ENCODE measurements at places on chromosomes 3 and 15.

GRCh38 chr3:31680072-31680870 is 147.5 kb downstream of the STT3B start:
- DNase-seq, result no peak

DNA sequence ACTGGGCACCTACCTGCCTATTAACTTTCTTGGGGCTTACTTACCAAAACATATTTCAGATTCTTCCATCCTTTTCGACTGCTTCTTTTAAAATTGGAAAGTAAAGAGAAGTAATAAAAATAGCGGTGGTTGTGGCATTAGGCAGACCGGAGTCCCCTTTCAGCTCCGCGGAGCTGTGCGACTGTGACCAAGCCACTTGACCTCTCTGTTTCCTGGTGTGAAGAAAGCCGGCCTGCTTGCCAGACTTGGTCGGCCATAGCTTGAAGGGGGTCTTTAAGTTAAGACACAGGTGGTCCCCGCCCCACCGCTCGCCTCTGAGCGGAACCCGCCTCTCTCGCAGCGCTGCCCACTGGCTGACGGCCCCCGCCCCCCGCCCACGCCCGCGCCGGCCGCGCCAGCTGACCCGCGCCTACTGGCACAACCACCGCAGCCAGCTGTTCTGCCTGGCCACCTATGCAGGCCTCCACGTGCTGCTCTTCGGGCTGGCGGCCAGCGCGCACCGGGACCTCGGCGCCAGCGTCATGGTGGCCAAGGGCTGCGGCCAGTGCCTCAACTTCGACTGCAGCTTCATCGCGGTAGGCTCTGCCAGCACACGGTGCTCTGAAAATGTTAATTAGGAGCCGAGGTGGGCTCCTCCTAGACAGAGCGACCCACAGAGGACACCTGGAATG is 18.3 kb downstream of the NOX5 start:
- DNase-seq, result no peak

GRCh38 chr3:74537164-74537563 is 77.3 kb downstream of the CNTN3 start:
- no peak for DNase-seq

DNA sequence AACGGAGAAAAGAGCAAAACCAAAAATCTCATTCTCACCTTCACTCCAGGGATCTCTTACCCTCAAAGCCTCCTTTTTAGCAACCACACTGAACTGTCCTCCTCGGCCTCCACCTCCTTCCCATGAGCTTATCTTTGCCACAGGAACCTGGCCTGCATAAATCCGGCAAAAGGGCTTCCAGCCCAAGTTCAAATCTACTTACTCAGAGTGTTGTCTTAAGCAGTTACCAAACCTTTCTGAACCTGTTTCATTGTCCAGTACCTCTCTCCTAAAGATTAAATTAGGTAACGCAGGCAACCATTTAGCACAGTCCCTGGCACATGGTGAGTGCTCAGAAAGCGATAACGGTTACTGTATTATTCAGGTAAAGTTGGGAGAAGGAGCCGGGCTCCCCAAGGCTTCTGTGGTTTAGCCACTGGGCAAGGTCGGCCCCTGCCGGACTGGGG is 777 bp downstream of the CIB1 start:
- DNase-seq, result no peak

DNA sequence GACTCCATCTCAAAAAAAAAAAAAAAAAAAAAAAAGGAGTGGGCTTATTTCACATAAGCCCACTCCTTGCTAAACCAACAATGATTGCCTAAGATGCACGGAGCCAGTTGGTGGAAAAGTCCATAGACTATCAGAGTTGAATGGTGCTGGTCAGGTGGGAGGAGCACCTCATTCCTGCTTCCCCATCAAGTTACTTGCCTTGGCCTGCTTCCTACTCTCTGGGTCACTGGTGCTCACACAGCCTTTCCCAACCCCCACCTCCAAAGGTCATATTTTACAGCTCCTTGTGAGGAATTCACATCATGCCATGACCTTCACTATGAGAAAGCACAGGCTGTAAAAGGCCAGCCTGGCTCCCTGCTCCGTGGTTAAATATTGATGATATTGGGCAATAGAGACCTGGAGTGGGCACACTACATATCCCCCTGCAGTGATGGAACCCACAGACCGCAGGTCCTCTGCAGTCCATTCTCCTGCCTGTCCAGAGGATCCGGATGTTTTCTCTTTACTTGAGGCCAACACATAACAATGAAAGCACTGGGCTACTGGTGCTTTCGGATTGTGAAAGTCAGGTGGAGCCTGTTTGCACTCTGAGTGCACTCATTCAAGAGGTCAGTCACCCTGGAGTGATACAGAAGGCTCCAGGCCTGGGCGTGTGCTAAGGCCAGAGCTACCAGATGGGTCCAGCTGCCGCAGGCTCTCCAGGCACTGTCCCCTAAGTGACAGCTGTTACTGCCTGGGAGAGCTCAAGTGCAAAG is at the start of gene SLC51B:
Gene SLC51B (plus strand): TSS at position 664 of the 758 bp plus-strand sequence. CDS start 4,618 bp downstream, outside the sequence.
- no peak for DNase-seq

DNA sequence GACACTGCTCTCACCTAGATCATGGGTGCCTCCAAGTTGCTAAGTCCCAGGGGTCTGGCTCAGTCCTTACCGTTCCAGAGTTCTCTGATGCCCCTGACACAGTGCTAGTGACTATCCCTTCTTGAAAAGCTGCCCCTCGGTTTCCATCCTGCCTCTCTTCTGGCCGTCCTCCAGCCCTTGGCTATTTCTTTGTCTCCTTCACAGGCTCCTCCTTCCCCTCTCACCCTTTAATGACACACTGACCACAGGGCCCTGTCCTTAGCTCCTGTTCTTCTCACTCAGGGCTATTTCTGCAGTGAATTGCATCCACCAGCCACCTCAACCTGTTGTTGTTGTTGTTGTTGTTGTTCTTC is 31.1 kb downstream of the SLC28A1 start:
- no peak for DNase-seq

DNA sequence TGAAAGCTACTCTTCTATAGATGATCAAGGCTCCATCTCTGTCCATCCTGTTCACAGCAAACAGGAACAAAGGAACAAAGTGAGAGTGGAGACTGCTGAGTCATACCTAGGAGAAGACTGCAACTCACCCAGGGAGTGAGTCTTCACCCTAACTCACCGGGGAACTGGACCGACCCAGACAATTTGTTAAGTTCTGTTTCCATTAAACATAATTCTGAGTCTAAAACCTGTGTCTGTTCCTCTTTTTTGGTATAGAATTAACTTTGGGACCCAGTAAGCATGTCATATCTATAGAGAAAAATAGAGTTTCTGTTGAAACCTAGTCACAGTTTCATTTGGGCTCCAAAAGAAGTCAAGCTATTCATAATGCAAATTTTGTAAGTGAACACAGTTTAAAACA is 21.6 kb downstream of the CCDC80 start:
- no peak for DNase-seq

- DNase-seq, result no peak
Observed at GRCh38 chr15:65653801-65654521, 32.2 kb downstream of the SLC24A1 start.

- DNase-seq, result no peak
Observed at GRCh38 chr3:177928172-177928873, 607.9 kb upstream of the KCNMB2 start.

DNA sequence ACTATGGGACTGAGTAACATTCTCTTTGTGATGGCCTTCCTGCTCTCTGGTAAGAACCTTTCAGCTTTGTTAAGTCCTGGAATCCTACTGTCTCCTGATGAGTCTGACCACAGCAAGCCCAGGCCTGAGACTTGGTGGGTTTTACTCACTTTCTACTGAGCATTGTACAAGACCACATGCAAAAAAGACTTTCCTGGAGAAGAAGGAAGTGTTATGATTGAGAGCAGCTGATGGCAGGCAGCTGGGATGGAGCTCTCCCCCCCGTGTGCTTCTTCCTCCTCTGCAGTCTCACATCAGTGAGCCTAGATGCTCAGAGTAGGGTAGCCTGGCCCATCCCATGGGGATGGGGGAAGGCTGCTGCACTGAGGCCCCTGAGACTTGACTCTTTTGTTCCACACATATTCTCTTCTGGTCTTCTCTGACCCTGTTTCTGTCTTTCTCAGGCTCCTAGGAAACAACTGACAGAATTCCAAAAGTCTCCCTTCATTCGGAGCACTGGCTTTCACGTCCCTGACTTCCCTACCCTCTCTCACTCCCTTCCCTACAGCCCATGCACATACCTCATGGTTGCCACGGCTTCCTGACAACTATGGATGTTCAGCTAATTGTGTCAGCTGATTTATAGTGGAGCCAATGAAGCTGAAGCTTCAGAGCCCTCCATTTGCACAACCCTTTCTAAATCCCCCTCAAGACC is 36.6 kb downstream of the CD86 start:
- DNase-seq, result no peak

GRCh38 chr15:26702381-26702780 is 70.5 kb downstream of the GABRB3 start:
- DNase-seq, result no peak

GRCh38 chr15:34993412-34993811 is 5.3 kb upstream of the ZNF770 start:
- no peak for DNase-seq

DNA sequence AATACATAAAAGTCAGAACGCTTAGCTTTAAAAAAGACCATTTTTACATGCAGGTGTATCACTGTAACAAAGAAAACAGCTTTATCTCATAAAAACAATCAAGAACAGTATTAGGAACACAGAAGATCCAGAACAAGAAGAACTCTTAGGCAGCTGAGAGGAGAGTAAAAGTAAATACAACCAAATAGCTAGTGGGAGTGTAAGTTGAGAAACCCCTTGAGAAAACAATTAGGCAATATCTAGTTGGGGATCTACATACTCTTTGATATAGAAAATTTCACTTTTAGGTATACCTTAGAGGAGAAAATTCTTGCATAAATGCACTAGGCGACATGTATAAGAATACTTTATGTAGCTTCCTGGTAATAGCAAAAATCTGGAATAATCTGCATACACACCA is 7.5 kb downstream of the TMF1 start:
- no peak for DNase-seq

DNA sequence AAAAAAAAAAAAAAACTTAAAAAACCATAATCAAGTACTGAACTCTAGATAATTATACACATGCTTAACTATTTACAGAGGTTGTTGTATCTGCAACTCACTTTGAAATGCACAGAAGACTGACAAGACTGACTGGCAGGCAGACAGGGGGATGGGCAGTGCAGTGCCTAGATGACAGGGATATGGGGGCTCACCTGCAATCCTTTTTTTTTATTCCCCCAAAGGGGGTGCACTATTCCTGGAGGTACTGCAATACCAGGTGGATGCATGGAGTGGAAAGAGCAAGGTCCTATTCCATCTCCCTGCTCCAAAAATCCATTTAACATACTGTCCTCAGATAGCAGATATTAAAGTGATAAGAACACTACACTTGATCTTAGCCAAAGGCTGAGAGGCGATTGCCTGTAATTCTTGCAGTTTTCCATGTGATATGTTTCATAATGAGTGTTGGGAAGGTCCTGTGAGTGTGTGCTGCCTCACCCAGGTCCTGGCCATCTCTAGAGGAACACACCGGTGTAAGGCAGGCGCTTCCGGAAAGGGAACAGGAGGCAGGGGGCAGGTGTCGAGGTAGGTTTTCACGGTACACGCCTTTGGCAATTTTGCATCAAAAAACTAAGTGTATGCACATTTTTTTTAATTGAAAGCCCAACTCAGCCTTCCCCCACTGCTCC is 22.7 kb downstream of the SEC61A1 start:
- DNase-seq, result no peak

DNA sequence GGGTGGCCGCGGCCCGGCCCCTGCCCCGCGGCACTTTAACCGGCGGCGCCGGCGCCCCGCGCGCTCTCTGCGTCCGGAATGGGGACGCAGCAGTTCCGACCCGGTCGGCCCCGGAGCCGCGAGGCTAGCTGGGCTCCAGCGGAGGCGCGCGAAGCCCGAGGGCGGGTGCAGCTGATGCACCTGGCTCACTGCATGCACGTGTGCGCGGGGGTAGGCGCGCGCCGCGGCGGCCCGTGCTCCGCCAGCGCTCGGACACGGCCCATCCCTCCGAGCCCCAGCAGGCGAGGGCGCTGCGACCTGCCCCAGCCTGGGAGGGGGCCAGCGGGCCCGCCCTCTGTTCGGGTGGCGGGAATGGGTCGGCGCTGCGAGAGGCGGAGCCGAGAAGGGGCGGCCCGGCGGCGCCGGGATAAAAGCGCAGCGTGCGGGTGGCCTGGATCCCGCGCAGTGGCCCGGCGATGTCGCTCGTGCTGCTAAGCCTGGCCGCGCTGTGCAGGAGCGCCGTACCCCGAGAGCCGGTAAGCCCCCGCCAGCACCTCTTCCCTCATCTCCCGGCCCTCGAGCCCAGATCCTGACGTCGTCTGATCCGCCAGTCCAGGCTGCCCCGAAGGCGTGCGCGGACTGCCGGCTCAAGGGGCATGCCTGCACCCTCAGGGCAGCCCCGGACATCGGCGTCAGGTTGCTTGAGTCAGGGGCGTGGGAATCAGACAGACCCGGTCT is at the start of the genes CHDH and IL17RB:
Gene CHDH (minus strand): TSS at position 286 of the 717 bp plus-strand sequence. CDS start 22,411 bp downstream, outside the sequence.
Gene IL17RB (plus strand): TSS at position 435 of the 717 bp plus-strand sequence. CDS start 21 bp downstream, at position 456.
- DNase-seq, result no peak

DNA sequence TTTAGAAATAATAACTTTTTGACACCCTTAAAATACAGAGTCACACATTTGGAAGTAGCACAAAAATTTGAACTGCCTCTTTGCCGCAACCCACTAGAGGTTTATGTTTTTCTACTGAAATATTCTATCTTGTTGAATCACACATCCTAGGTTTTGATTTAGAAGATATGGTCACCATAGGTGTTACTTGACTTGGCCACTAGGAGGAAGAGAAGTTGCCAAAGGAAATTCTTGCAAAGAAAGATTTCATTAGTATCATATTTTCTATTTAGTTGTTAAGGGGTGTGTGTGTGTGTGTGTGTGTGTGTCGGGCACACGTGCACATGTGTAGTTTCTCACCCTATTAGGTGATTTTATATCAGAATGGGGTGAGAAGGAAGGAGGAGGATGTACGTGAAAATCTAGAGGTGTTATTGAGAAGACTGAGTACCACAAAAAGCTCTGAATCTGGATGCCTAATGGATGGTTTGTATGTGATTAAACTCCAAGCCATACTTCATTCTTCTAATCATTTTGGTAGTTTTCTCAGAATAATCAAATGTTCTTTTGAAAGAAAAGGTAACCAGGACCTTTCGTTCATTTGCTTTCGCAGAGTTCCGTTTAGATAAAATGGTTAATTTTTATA is 31.5 kb downstream of the ZFAND6 start:
- no peak for DNase-seq

DNA sequence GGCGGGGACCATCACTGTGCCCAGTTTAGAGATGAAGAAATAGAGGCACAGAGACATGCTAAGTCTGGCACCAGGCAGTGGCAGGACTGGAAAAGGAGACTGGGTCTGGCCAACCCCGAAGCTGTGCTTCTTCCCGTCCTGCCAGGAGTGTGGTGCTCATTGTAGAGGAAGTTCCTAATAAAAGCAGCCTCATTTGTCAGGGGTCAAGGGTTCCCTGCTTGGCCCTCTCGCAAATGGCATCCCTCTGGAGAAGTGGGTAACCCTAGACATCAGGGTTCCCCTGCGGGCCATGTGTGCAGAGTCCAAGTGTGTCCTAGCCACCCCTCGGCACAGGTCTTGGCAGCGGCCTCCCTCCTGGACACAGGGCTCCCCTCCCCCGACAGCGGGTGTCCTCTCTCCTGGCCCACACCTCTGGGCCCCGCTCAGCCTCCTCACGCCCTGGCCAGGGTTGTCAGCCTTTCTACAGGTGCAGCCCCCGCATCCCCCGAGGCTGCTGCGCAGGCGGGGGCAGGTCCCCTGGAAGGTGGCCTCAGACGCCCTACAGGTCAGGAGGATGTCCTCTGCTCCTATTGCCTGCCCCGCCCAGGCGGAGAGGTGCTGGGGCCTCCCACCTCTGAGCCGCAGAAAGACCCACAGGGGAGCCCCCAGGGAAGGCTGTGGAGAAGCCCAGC is 61.8 kb upstream of the PRR20G start:
- DNase-seq, result no peak

Data from NCI-H1092 (cell line).